Activated T-cell treated with anti-CD3 and anti-CD28 coated beads for 48 hours (primary cell): ENCODE measurements at places on chromosomes 13 and 19.

DNA sequence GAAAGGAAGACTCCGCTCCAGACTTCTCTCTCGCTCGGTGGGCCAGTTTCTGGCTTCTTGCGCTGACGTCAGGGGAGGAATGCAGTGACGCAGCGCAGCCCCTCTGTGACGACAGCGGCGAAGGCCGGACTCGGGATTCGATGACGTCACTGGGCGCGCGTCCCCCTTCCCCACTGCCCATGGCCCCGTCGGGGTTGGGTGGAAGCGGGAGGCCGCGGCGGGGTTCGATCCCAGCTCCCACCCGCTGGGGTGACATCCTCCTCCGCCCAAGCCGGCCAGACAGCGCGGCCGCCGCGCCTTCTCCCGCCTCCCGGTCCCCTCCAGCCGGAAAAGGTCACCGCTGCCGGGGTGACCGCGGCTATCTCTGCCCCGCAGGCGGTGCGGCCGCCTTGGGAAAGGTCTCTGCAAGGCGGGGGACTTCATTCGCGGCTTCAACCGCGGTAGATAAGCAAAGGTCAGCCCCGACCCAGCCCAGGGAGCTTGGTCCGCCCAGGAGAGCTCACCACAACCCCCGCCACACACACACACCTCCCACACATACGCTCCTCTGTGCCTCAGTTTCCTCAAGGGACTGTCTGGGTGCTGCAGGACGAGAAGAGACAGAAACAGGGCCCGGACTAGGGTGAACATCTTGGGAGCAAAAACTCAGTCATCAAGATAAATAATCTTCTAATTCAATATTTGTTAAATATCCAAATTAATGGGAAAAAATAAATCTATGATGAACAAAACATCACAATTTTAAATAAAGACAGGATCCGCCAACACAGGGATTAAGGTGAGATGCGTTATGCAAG is 844 bp upstream of the RFX1 start:
- DNase-seq, result no peak

- no peak for DNase-seq
Observed at GRCh38 chr19:34066007-34066643, 106.2 kb upstream of the LSM14A start.

- no peak for DNase-seq
Observed at GRCh38 chr13:86403181-86403580, 604.0 kb upstream of the SLITRK6 start.

DNA sequence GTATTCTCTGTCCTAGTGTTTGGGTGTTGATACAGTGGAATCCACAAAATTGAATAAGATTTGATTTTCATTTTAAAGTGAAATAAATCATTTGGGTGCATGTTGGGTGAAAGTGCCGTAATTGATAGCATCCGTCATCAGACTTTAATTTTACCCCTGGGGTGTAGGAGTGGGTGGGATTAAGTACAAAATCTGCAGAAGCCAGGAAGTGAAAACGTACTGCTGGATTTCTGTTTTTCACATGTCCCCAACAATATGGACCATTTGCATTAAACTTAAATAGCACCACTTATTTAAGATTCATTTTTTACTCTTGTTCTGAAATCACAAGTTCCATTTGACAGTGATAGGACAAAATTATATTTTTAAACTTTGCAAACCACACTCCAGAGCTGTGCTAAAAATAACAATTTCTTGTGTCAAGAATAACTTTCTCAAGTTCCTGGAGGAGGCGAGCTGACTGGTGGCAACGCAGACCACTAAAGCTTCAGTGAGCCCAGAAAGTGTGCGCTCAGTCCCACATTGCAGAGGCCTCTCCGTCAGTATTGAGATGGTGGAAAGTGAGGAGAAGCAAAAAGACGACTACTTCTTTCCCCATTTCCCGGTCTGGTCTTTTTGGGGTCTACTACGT is 71.3 kb downstream of the ARHGEF7 start:
- DNase-seq, result no peak

GRCh38 chr13:25192936-25193335 is 20.8 kb upstream of the AMER2 start:
- DNase-seq, result no peak

DNA sequence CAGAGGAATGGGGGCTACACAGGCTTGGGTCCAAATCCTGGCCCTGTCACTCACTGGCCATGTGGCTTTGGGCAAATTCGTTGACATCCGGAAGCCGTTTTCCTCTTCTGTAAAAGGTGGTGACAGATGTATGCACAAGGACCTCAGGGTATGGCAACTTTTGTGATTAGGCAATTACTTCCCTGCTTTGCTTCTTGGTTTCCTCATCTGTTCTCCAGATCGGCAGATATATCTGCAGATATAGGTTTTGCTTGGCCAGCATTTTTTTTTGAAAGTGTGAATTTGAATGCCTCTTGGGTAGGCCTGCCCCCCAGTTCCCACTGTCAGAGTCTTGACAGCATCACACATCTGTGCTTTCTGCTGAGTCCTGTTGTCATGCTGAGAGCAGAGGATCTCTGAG is 17.7 kb downstream of the TMEM272 start:
- DNase-seq, result no peak

DNA sequence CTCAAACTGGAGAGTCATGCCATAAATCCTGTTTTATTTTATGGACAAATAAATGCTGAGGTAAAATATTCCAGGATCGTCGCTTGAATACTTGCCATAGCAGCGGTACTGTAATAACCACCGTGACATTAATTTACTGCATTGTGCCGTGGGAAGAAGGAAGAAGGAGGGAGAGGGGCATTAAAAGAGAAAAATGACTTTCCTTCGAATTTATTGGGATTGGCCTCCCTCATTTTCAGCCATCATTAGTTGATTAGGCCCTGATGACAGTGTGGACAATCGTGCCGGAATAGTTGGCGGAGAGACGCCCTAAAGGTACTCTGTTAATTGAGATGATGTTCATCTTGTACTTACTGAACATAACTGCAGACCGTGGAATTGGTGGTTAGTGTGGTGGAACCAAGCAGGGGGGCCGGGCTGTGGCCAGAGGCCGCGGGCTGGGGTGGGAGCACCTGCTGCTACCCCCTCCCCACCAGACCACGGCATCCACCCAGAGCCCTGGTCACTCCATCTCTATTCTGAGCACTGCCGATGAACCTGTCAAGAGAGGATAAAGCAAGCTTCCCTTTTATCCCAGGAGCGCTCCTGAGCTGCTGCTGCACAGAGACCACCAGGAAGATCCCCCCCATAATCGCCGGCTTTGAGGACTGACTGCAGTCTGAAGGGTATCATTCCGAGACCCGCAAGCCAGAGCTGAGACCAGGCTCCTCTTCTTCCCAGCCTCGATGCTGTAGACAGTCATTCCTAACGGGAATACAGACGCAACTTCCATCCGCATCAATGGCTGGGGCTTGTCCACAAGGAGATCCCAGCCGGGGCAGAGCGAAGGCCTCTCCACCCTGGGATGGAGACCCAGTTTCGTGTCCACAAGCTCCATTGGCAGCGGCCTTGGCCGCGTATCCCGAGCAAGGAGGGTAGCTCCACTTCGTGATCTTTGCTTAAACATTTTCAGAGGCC is 168.3 kb upstream of the TSHZ3 start:
- no peak for DNase-seq

- no peak for DNase-seq
Observed at GRCh38 chr19:23996549-23996948, 81.9 kb downstream of the ZNF726 start.

DNA sequence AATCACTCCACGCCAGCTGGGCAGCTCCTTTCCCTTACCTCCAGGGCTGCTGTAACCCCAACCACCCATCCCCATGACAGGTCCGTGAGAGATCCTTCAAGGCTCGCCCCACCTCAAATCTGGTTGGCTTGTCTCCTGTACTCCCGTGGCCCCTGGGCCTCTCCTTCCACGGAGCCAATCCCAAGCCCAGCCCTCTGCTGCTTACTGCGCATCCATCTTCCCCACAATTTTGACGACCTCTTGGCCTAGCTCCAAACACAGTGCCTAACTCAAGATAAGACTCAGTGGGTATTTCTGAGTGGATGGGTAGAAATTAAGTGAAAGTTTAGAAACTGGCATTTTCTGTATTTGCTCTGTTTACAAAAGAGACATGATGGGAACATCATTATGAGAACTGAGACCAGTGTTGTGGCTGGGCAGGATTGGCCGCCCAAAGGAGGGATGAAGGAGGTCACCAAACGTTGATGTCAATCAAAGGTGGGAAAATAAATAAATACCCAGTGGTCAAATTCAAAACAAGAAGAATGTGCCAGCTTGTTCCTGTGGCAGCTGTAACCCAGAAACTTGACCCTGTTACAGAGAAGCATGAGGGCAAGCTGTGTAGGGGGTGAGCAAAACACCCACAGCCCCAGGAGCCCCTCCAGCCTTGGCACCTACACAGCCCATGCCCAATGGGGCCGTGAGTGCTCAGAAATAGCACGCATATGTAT is 162.2 kb downstream of the ABCC4 start:
- DNase-seq, result no peak

GRCh38 chr19:15062036-15062435 is 12.8 kb downstream of the CASP14 start:
- no peak for DNase-seq
